Stimulated activated CD8-positive, alpha-beta memory T cell treated with anti-CD3 and anti-CD28 coated beads, Interleukin-15, amount 100 ng/mL, for 24 hours (primary cell): ENCODE measurements at places on chromosomes 11 and 22.

DNA sequence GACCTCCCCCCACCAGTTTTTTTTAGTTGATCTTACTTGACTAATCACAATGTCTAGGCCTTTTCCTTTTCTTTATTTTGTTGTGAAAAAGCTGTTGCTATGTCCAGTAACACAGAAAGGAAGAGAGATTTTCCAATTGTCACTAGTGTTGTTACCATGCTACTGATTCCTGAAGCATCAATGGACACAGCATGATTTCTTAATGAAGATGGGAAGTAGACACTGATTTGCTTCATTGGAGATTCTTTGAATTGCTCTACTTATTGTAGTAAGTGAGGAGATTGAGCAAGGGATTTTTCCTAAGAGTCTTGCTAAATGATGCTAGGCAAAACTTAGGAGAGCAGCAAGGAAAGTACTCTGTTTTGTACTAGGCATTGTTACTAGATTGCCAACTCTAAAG lies 4.6 kb downstream of the AASDHPPT start:
- DNase-seq, result no peak

DNA sequence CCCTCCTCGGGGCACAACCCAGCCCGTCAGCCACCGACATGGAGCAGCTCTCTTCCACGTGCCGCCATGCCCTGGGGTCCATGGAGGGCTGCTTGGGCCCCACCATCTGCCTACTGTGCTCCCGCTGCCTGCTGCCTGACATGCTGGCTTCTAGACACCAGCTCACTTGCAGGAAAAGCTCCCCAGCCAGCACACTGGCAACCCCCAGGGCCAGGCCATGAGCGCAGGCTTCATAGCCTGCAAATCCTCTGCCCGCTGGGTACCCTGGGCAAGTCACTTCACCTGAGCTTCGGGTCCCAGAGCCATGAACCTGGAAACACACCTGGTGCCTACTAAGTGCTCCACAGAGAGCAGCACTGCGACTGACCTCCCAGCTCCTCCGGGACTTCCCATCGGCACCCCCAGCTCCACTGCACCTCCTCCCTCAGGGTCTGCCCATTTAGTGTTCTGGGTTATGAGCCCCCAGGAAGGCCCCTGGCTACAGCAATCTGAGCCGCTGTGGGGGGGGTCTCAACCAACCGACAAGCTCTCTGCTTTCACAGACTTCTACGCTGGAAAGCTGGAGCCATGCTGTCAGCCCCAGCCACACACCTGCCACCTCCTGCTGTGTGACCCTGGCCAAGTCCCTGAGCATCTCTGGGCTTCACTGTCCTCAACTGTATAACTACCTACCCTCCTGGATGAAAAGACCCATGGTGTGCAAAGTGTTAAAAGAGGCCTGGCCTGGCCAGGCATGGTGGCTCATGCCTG lies 139.2 kb downstream of the CRYBB2 start:
- no peak for DNase-seq

DNA sequence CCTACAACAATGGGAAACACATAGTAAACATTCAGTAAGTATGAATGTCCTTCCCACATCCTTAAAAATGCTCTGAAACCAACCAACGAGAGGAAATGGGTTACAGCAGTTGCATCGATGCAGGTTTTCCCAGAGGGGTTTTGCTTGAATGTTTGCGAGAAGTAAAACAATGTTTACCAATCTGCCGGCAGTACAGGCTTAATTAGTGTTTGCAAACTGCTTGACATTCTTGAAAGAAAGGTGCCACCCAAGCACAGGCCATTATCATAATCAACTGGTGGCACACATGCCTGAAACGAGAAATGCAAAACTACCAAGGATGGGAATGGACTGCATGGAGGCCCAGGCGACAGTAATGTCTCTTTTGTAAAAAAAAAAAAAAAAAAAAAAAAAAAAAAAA lies 27.1 kb upstream of the OPCML start:
- no peak for DNase-seq

- DNase-seq, result no peak
Observed at GRCh38 chr11:986270-986951, 50.1 kb downstream of the MUC6 start.

DNA sequence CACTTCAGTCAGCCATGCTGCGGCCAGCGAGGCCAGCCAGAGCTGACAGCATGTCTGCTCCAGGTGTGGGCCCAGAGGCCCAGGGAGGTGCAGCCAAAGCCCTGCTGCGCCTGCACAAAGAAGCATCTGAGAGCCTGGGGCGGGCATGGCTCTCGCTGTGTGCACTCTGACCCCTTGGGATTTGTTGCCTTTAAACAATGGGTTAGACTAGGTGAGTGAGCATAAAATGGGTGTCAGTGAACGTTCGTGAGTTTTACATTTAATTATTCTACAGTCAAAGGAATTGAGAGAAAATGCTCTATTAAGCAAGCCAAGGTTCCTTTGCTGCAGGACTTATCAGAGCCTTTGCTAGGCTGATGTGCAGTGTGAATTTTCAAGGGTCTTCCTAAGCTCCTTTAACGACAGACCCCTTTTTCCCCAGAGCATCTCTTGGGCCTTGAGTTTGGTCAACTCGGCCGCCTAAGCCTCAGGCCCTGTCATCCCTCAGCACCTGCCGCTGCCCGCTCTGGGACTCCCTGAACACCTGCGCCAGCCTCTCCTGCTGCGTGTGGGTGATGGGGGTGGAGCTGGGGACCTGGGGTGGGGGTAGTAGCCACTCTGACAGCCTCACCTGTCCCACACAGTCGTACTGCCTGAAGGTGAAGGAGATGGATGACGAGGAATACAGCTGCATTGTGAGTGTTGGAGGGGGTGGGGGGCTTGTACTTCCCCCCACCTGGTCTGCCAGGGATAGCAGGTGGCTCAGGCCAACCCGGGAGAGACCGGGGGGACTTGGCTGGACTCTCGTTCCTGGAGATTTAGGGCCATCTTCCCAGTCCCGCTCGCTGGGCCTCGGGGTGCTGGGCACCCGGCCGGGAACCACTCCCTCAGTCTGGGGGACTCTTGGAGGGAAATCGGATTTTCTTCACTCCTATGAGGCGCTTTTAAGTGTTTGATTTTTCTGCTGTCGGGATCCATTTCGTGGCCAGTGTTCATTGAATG lies 10.5 kb downstream of the SLC16A8 start:
- no peak for DNase-seq

DNA sequence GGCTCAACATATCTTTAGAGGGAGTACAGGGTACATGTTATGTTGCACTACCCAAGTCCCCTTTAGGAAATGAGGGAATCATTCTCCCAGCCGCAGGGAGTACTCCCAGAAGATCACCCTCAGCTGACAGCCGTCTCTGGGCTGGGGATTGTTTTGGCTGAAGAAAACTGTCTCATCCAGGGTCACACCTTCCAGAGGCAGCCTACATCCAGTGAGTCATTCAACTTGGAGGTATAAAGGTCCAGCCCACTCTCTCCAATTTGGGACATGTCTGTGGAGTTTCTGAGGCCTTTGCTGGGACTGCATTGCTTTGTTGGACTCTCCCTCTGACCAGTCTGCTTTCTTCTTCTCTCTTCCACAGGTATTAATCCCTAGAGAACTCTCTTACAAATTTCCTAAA lies 42.1 kb downstream of the RASSF10 start:
- no peak for DNase-seq

GRCh38 chr11:44016131-44016530 lies 31.6 kb upstream of the ACCSL start:
- no peak for DNase-seq

DNA sequence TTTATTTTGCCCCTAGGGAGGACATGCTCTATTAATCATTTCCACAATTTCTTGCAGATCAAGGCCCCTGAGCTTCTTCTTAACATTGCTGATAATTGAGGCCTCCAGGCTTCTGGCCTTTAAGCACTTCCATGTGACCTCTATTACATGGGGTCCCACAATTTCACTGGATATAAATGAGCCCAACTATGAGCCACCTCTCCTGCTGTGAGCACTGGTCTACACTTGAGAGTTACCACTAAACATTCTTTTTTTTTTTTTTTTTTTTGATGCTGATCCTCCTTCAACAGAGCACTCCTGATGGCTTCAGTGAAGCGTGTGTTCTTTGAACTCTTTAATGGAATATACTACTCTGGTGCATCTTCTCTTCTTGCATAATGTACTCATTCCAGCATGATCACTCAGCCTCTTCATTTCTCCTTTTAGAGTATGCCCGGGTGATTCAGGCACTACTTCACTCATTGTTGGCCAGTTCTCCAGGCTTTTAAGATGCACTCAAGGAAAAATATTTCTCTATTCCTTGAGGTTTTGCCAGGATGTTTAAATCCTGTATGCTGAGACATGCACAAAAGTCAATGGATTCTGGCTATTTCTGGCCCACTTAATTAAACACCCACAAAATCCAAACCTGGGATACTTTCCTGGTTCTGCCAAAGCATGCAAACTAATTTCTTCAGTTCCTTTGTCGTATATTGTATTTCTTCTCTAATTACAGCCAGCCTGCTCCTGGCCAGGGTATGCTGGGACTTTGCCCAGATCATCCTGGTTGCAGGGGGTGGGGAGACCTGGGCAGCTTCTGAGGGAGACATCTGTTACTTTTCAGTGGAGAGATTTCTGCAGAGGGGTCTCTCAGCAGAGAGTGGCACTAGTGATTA lies 257.8 kb upstream of the LUZP2 start:
- no peak for DNase-seq

- DNase-seq, result no peak
Observed at GRCh38 chr11:92790926-92791616, 178.4 kb upstream of the MTNR1B start.
